ENCODE measurements at places on chromosomes 4 and X.

- peak; percentile 24 for DNase-seq
These were observed 490 bp downstream of the RWDD4 start for GRCh38 chr4:183658362-183659028.

DNA sequence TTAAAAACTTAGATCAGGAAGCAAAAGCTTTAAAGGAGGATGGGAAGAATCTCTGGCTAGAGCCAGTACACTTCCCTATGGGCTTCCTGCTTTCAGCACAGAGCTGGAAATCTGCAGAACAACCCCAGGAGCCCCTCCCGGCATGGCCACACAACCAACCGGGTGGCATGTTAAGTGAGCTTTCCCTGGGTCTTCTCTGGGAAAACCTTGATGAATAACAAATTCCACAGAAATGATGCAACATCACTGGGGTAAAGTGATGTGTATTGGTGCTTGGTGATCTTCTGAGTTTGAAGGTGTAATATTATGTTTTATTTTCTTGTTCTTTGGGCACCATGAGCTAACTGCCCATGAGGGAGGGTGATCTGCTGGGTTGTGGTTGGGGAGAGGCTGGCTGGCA is 22.1 kb downstream of the NHS start:
- DNase-seq, result no peak

- DNase-seq, result no peak
These were observed 23.6 kb downstream of the SH3KBP1 start for GRCh38 chrX:19863857-19864223.

GRCh38 chr4:158997660-158998349 is 105.1 kb upstream of the RAPGEF2 start:
- DNase-seq, result no peak

DNA sequence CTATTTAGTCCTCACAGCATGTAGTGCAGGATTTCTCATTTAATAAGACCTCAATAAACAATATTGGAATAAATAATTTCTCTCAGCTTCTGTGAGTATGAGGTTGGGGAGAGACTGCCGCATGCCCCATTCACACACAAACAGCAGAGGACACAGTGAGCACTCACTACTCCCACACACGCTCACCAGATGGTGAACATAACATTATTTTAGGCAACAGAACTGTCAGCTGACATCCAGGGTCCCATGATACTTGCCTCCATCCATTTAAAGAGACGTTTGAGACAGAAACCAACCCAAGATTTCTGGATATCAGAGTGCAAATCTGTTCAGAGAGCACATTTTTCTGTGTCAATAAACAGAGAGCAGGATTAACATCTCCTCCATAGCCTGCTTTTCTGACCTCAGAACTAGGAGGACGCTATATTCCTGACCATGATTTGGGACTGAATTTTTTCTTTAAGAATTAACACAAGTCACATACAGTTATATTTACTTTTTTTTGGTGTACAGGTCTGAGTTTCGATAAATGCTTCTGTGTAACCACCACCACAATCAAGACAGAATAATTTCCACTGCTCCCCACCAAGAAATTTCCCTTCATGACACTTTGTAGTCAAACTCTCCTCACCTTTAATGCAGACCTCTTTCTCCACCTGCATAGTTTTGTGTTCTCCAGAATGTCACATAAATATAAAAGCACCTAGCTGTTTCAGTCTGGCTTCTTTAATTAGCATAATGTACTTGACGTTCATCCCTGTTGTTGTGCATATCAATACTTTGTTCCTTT is 16.7 kb downstream of the GPRIN3 start:
- DNase-seq, result no peak

DNA sequence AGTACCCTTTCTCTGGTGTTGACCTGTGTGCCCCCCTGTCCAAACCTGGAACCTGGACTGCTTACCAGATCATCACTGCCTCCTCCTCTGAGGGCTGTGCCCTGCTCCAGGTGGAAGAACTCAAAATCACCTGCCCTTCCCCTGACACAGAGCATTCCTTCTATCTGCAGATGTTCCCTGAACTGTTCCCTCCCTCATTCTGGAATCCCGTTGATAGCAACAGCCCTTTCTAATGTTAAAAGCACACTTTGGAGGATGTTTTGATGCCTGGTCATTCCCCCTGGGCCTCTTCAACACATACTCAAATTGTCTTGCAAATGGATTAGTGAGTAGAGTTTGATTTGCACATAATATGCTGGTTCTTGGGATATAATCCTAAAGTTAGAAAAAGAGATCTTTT is 225.8 kb downstream of the FGF13 start:
- no peak for DNase-seq

DNA sequence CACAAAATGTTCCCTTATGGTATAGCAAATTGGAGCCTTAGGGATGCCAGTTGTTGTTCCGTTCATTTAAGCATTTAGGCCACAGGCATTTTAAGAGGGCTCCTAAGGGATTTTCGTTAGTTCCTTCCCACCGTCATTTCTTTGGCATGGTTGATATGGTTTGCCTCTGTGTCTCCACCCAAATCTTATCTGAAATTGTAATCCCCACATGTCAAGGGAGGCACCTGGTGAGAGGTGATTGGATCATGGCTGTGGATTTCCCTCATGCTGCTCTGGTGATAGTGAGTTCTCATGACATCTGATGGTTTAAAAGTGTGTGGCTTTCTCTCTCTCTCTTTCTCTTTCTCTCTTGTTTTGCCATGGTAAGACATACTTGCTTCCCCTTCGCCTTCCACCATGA is 104.1 kb downstream of the ASB9 start:
- no peak for DNase-seq

DNA sequence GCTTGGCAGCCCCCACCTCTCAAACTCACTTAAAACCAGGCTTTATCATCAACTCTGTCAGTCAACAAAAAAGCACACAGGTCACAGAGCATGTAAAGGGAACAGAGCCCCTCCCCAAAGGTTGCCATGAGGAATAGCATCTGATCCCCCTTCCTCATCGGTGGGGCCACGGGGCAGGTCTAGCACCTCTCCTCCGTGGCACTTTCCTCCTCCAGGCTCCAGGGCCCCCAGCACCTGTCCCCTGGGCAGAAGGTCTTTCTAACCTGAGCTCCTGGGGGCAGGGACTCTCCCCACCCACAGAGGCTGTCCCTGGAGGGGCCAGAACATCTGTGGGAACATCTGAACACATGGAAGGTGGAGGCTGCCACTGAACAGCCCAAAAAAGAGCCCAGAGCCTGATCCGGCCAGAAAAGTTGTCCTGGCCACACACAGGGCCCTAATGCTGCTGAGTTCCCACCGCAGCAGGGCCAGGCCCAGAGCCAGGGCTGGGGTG is 65.7 kb downstream of the ZFYVE28 start:
- peak; percentile 34 for DNase-seq

DNA sequence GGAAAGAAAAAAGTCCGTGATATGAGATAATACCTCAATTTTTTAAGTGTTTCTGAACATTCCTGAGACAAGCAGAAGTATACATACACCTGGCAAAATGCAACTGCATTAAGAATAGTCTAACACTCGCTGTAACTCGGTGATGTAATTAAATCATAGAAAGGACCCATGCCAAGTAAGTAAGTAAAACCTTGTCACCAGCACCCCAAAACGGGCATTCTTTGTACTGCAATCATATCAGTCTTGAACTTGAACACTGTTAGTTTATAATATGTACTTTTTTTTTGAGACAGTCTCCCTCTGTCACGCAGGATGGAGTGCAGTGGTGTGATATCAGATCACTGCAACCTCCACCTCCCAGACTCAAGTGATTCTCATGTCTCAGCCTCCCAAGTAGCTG is 47.4 kb downstream of the SMIM14 start:
- DNase-seq, result no peak

GRCh38 chr4:180636696-180637404 is 1606.4 kb upstream of the TENM3 start:
- no peak for DNase-seq

GRCh38 chr4:23956601-23957364 is 66.9 kb upstream of the PPARGC1A start:
- no peak for DNase-seq

DNA sequence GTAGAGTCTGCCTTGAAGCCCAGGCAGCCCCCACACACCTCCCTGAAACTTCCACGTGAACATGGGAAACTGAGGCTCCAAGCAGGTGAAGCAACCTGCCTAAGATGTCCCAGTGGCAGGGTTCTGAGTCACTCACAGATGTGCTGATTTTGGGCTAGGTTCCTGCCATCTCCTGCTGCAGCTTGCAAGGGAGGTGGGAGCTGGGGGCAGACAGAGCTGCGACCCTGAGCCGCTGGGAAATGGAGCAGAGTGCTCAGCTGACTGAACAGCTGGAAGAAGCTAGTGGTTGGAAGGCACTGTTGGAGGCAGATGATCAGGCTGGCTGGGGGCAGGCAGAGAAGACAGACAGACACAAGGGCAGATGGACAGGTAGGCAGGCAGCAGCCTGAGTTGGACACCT is 3.6 kb upstream of the FATE1 start:
- DNase-seq, result no peak

GRCh38 chr4:122712782-122713181 is 19.7 kb upstream of the BBS12 start:
- no peak for DNase-seq

- no peak for DNase-seq
These were observed 186.0 kb upstream of the FRMPD4 start for GRCh38 chrX:11952176-11952720.

- no peak for DNase-seq
These were observed 261.8 kb upstream of the TAPT1 start for GRCh38 chr4:16488084-16488483.

DNA sequence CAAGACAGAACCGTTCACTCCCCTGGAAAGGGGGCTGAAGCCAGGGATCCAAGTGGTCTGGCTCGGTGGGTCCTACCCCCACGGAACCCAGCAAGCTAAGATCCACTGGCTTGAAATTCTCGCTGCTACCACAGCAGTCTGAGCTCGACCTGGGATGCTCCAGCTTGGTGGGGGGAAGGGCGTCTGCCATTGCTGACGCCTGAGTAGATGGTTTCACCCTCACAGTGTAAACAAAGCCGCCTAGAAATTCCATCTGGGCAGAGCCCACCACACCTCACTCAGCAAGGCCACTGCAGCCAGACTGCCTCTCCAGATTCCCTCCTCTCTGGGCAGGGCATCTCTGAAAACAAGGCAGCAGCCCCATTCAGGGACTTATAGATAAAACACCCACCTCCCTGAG is 13.4 kb upstream of the PBDC1 start:
- DNase-seq, result no peak
